ENCODE measurements at places on chromosomes 6 and 20.

- no peak for DNase-seq
Observed at GRCh38 chr20:24894967-24895366, 54.1 kb upstream of the CST7 start.

DNA sequence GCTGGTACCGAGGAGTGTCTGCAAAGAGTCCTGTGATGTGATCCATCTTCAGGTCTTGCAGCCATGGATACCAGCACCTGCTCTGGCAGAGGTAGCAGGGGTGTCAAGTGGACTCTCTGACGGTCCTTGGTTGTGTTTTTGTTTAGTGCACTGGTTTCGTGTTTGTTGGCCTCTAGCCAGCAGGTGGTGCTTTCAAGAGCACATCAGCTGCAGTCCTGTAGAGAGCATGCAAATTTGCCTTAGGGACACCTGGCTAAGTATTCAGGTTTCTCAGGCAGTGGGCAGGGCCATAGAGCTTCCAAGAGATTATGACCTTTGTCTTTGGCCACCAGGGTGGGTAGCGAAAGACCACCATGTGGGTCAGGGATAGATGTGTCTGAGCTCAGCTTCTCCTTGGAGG is 14.5 kb upstream of the RGS17 start:
- DNase-seq = no peak

- no peak for DNase-seq
Observed at GRCh38 chr6:34768148-34768547, 10.8 kb downstream of the SNRPC start.

- no peak for DNase-seq
Observed at GRCh38 chr6:75094614-75095200, 111.1 kb downstream of the COL12A1 start.

DNA sequence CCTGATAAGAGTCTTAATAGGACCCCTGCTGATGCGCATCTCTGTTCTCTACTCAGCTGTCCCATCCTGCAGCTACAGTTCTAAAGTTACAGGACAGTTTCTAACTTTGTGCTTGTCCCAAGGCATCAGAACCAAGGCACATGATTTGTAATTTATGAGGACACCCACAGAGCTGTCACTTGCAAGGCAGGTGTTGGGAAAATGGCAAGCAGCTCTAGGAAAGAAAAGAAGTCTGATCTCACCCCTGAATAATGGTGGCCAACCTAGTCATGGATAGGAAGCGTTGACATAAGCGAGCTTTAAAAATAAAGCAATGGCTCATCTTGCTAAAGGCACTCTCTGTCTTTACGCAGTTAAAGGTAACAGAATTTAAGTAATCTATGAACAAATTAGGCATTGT is 127.6 kb upstream of the VGLL2 start:
- DNase-seq = no peak

Measured in T follicular helper cell (primary cell).